Stimulated activated CD4-positive, alpha-beta T cell treated with anti-CD3 and anti-CD28 coated beads, Interleukin-12 subunit alpha, Interleukin-12 subunit beta, amount 100 ng/mL, for 4 hours (primary cell): ENCODE measurements at places on chromosomes 6 and 20.

DNA sequence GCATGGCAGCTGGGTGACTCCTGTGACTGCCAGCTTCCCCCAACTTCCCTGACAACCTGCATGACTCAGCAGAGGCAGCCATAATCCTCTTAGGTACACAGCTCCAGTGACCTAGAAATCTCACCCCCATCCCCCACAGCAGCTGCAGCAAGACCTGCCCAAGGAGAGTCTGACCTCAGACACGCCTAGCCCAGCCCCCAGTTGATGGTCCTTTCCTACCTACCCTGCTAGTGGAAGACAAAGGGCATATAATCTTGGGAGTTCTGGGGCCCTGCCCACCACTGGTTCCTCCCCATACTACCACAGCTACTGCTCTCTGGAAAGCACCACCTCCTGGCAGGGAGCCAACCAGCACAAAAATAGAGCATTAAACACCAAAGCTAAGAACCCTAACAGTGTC, 90.2 kb downstream of the F13A1 start:
- DNase-seq = no peak

DNA sequence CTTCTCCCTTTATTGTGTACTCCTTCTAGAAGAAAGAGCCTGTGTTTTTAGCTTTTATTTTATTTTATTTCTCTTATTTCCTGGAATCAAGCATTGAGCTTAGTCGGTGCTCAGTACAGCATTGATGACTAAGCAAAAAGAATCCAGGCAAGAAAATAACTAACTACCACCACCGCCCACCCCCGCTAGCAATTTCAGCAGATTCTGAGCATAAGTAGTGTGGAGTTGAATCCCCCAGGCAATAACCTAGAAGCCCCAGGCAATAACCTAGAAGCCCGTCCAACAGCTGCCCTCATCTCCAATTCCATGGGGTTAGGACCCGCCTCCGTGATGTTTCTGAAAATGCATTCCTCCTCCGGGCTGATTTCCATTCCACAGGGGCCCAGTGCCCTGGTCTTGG, 258.0 kb upstream of the TAB2 start:
- DNase-seq = no peak

DNA sequence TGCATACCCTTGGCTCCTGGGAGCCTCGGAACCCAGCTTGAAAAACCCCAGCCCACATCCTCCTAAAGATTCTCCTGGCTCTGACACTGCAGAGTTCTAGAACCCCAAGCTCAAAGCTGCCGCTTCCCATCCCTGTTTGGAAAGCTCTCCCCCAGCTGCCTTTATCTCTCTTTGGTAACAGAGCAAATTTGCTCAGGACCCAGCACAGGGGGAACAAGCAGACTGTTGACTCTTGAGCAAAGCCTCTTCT, 38.9 kb downstream of the HNF4A start:
- no peak for DNase-seq

DNA sequence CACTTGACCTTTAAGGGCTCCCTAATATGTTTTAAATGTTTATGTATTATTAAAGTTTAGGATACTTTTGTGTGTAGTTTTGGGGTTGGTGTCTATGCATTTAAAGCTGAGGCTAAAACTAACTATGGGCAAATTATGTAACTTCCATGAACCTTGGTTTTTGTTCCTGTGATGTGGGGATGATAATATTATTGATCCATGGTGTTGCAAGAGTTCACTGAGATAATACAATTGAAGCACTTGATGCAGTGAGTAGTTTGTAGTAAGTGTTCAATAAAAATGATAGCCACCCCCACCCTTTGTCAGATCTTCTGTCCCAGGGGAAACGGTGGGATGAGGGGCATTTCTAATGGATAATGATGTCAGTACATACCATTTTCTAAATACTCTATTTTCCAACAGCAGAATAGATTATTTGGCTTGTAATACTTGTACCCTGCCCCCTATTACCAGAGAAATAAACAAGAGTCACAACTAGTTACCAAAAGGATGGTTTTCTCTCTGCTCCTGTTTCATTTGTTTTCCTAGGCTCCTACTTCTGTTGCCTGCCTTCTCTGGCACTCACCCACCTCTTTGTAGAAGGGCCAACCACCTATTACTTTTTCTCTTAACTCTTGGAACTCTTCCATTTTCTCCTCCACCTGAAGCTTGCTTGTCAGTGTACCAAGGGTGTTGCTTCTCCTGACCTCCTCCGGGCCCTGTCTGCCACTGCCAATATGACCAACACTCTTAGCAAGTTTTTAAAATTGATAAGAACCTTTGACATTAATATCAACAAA, 97.9 kb downstream of the RCAN2 start:
- DNase-seq = no peak

DNA sequence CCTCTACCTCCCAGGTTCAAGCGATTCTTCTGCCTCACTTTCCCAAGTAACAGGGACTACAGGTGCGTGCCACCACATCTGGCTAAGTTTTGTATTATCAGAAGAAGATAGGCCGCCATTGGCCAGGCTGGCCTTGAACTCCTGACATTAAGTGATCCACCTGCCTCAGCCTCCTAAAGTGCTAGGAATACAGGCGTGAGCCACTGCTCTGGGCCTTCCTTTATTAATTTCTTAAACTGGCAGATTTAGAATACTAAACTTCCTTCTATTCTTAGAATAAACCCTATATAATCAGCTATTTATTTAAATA, 86.6 kb downstream of the HFE start:
- no peak for DNase-seq

- no peak for DNase-seq
Measured at GRCh38 chr6:153085239-153085638, 45.8 kb downstream of the RGS17 start.

DNA sequence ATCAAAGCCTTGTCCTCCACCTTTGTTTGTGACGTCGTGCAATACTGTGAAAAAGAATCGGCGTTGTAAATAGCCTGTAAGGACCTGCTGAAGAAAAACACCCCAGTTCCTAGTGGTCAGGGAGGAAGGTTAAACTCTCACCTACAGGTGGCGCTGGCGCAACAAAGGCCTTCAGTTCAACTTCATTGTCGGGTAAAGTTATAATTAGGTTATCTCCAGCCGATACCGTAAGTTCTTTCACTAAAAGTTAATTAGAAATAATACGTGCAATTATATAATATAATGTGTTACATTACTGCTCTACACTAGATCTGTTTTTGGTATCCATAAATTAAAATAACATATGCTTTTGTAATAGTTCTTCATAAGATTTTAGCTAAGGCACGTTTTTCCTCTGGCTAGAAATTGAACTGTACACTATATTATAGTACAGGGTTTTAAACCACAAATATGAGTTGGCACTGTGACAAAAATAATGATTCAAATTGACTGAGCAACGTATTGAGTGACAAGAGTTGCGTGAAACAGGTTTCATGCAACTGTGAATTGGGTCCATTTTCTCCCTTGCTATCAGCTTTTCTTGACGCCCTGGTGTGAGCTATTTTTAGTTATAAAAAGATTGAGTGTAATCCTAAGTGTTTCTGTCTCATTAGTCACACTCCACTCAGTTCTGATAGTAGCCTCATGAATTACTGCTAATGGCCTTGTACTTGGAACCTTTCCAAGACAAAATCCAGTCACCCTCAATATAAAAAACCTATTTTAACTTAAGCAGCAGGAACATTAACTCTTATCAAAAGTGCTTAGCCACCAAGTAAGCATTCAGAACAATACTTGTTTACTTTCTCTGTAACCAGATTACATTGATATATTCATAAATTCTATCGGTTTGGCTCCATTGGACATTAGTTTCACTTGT, 62.3 kb downstream of the KIAA0319 start:
- peak; percentile 69 for DNase-seq

- no peak for DNase-seq
Measured at GRCh38 chr6:4349323-4349722, 213.9 kb upstream of the ECI2 start.

DNA sequence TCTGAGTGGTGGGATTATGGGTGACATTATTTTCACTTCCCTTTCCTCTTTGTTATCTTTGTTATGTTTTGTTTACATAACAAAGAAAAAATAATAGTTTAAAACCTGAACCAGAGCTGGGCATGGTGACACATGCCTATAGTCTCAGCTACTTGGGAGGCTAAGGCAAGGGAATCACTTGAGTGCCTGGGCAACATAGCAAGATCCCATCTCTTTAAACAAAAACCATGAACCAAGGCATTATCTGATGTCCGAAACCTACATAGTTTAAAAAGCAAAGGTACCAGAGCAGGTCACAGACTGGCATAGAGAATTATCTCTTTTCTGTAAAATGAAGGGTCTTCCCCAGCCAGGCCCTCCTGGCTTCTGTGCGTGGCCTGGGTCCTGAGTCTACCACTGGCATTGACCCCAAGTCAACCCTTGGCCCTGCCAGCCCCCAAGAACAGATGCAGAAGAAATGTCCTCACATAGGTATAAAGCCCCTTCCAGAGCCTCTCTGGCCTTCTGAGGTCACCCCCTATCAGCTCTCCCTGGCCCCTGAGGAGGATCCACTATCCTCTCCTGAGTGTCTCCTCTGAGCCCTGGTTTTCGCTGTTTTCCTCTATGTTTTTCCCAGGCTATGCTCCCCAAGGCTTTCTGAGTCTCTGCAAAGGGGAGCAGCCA, 81.3 kb downstream of the TRERF1 start:
- no peak for DNase-seq

GRCh38 chr6:28734443-28734959, 189.3 kb downstream of the TRIM27 start:
- no peak for DNase-seq

- DNase-seq = no peak
Measured at GRCh38 chr6:33164176-33164575, 28.1 kb downstream of the COL11A2 start.

- no peak for DNase-seq
Measured at GRCh38 chr20:10271494-10272219, 53.0 kb downstream of the SNAP25 start.

- no peak for DNase-seq
Measured at GRCh38 chr20:48577557-48577956, 250.2 kb downstream of the PREX1 start.

GRCh38 chr6:163083141-163083540, 331.4 kb upstream of the QKI start:
- DNase-seq = no peak

GRCh38 chr20:37365760-37366638, 20.1 kb downstream of the SRC start:
- no peak for DNase-seq

DNA sequence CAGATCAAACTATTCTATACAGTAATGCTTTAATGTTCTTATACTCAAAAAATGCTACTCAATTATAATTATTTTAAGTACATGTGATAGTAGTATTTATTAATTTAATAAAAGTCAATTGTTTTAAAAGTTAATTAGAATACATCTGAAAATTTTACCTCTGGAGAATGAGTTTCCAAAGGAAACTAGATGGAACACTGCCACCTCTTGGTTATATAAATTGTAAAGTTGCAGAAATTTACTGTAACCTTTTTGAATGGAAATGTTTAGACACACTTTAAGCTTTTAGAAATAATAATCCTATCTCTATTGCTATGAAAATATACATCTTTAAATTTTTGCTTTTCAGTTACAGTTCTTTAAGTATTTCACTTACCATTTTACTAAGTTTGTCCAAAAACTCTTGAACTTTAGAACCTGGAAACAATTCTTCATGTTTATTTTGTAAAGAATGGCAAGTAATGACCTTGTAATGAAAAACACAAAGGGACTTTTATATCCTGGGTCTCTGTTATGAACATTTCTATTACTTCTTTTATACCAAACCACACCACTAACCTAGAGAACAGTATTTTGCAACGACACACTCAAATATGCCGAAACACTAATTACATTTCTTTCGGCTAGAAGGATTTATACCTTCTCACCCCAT, 10.9 kb upstream of the BMP5 start:
- no peak for DNase-seq

DNA sequence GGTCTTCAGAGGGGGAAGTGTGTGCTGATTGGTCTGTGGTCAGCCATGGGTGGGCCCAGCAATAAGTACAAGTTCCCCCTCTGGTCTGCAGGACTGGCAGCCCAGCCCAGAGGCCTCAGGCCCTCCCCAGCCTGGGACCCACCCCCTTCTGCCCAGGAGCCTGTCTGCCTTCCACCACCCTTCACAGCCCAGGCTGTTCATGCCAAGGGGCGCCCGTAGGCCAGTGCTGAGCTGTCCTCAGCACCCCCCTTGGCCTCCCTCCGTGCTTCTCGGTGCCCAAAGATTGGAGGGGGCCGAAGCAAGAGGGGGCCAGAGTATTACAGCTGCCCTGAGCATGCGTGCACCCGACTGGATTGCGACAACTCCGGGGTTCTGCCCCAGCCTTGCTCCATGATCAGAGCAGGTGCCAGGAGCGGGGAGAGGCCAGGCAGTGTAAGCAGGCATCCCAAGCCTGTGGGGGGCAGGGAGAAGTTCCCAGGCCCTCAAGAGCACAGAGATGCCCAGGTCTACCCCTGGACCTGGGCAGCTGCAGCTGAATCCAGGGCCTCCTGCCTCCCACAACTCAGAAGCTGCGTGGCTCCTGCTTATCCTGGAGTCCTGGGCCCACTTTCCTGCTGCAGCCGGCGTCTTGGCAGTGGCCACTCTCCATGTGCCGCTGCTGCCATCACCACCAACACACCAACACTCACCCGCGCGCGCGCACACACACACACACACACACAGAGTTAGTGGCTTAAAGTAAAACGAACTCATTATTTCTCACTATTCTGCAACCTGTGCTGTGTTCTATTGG, 33.3 kb downstream of the CST9L start:
- no peak for DNase-seq

DNA sequence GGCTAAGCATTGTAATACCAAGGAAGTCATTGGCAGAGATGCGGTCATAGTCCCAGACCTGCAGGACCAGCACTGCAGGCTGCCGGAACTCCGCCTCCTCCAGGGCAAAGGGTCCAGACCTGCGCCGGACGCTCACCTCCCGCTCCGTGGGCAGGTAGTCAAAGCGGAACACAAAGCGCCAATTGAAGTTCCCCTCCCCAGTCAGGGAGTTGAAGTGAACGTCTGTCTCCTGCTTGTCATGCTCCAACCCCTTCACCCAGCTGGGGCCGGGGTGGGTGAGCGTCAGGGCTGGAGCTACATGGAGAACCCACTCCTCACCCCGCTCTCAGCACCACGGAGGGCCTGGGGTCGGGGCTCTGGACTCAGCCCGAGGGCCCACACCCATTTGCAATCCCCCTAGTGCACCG, 18.2 kb downstream of the ERGIC3 start:
- no peak for DNase-seq

GRCh38 chr6:465531-466348, 74.2 kb downstream of the IRF4 start:
- DNase-seq = no peak

- no peak for DNase-seq
Measured at GRCh38 chr6:46357591-46357990, 133.7 kb downstream of the RCAN2 start.

GRCh38 chr20:22339091-22339881, 245.1 kb downstream of the FOXA2 start:
- DNase-seq = no peak
